ENCODE measurements at places on chromosomes 12 and 14.

DNA sequence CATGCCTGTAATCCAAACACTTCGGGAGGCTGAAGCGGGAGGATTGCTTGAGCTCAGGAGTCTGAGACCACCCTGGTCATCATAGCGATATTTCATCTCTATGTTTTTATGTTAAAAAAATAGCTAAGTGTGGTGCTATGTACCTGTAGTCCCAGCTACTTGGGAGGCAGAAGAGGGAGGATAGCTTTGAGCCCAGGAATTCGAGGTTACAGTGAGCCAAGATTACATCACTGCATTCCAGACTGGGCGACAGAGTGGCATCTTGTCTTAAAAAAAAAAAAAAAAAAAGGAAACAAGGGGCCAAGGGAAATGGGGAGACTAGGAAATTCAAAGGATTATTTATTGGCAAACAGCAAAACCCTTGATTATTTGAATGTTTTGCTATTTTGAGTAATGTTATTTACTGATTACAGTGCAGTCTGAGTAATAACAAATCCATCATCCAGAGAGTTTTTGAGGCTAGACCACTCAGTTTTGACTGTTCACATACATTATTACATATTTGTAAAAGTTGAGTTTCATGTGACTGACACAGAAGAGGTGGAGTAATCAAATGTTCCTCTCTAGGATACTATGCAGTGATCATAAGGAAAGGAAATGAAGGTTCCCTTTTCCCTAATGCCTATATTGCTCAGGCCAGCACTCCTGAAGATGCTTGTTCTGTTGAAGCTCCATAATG lies 40.8 kb downstream of the PRKCH start:
- no peak for DNase-seq

- DNase-seq, result no peak
Measured at GRCh38 chr12:66934302-66935062, 255.6 kb upstream of the GRIP1 start.

GRCh38 chr14:102748806-102749205 lies 28.4 kb upstream of the TRAF3 start:
- no peak for DNase-seq

DNA sequence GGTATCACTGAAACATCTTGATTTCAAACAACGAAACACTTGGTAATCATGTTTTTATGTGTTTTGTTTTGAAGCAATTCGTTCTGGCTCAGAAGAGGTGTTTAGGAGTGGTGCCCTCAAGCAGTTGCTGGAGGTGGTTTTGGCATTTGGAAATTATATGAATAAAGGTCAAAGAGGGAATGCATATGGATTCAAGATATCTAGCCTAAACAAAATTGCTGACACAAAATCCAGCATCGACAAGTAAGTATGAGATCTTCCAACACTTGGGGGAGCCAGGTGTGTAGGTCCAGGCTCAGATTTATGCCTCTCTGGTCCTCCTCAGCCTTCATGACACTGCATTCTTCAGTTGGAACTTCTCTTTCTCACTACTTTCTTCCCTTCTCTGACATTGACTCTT lies 110.1 kb downstream of the GPR135 start:
- no peak for DNase-seq

- no peak for DNase-seq
Measured at GRCh38 chr14:100674428-100674827, 52.3 kb upstream of the DLK1 start.

DNA sequence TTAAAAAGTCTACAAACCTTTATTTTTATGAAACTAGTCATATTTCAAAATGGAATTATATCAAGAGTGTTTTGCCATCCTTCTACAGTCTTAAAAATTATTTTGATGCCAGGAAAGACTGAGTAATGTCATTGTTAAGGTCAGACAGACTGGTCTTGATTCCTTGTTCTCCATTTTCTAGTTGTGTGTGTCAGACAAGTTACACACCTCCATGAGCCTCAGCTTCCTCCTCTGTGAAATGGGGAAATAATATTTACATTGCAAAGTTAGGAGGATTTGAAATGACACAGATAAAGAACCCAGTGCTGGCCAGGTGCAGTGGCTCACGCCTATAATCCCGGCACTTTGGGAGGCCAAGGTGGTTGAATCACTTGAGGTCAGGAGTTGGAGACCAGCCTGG lies 47.4 kb upstream of the ELK3 start:
- no peak for DNase-seq

- no peak for DNase-seq
Measured at GRCh38 chr12:96710127-96710745, 196.8 kb upstream of the NEDD1 start.

DNA sequence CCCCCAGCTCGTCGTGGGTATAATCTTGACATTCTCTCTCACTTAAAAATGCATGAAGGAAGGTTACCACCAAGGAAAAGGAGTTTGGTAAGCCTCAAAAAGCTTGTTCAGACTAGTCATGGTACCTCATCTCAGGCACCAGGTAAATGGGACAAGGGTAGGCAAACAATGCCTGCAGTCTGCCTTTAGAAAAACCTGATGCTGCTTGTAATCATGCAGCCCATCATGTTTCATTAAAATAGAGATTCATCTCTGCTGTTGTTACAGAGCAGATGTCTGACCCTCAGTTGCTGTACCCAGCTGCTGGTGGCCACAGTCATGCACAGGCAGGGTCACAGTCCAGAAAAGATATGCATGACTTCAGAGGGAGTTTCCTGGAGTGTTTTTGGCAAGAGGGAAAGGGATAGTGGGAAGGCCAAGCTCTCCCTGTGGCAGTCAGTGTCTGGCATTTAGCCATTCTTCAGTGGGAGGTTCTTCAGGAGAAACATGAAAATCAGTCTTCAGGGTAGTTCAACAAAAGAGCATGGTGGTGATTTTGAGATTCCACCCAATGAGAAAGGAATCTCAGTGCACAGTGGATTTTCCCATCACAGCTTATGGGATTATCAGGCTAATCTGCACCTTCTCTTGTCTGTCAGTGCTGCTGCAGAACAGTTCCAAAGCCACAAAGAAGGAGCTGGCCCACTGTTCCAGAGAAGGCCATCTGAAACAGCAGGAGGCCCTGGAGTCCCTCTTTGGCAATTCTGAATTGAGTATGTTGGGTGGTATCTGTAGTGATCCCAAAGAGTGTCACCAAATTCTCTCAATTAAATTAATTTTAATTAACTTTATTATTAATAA lies 202.7 kb upstream of the FRMD6 start:
- DNase-seq, result no peak

GRCh38 chr12:107449891-107450290 lies 235.7 kb upstream of the PWP1 start:
- DNase-seq, result no peak

GRCh38 chr14:77309131-77309530 lies 11.6 kb downstream of the POMT2 start:
- DNase-seq, result no peak

- DNase-seq, result no peak
Measured at GRCh38 chr12:9730591-9730990, 2.3 kb downstream of the CLECL1 start.

GRCh38 chr12:102454808-102455760 lies 25.3 kb downstream of the IGF1 start:
- no peak for DNase-seq

DNA sequence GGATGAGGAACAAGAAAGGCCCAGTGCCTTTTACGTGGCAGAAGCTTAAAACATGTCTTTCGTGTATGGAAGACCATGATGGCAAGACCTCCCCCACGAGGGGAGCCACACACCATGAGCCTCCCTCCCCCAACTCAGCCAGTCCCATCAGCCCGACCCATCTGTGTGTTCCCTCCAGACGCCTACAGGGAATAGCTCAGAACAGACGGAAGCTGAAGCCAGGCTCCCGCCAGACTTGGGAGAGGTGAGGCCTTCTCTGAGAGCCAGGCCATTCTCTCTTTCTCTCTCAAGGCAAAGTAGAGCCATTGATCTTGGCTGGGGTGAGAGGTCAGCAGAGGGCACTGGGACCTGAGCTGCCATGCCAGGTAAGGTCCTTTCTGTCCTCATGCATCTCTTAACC lies 9.5 kb downstream of the REM2 start:
- no peak for DNase-seq

DNA sequence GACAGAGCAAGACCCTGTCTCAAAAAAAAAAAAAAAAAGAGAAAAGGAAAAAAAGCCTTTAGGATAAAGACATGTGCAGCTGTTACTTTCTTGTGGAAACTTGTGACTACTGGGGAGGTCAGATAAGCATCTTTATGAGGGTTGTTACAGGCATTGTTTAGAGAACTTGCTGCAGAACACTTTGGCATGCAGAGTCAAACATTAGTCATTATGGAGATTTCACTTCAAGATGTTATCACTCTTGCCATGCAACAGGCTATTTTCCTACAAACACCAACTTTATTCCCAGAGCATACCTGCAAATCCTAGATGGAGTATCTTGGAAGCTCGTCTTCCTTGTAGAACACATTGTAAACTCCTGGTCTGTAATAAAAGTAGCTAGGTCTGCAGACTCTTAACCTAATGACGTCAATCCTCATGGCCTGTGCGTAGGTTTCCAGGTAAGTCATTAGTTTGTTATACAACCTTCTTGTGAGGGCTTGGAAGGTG lies 36.3 kb upstream of the WDR89 start:
- no peak for DNase-seq

GRCh38 chr12:20434996-20435395 lies 66.7 kb downstream of the PDE3A start:
- no peak for DNase-seq

DNA sequence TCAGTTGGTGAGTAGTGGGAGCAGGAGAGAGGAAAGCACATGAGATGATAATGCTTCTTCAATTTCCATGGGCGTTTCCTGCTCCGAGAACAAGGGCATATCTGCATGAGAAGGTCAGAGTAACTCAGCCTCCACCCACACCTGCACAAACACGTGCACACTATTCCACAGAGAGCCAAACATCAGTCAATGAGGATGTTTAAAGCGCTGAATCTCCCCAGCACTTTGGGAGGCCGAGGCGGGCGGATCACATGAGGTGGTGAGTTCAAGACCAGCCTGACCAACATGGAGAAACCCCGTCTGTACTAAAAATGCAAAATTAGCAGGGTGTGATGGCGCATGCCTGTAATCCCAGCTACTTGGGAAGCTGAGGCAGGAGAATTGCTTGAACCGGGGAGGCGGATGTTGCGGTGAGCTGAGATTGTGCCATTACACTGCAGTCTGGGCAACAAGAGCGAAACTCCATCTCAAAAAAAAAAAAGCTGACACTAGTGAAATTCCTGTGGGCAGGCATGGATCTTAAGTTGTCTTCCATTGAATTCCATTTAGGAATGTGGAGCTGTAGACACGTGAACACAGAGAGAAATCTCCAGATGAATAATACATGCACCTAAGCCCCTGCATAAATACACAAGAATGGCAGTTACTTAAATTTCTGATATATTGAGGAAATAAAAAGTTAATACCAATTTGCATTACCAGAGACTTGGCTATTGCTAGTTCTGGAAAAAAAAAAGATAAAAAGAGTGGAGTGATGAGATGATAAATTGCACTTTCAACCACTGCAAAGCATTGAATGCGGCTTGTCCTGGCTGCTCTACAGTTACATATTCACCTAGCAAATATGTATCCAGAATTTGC lies 1097.4 kb upstream of the TMEM132C start:
- DNase-seq, result no peak
